Left colon (tissue), 2 donors: ENCODE measurements at places on chromosomes 4 and X.

- DNase-seq: no peak
Observed at GRCh38 chrX:134932528-134933217, 58.1 kb upstream of the SMIM10 start.

- DNase-seq: no peak
Observed at GRCh38 chrX:83512111-83512510, 4.0 kb downstream of the POU3F4 start.

- DNase-seq: no peak
Observed at GRCh38 chr4:138576684-138577083, 334.5 kb upstream of the SLC7A11 start.

DNA sequence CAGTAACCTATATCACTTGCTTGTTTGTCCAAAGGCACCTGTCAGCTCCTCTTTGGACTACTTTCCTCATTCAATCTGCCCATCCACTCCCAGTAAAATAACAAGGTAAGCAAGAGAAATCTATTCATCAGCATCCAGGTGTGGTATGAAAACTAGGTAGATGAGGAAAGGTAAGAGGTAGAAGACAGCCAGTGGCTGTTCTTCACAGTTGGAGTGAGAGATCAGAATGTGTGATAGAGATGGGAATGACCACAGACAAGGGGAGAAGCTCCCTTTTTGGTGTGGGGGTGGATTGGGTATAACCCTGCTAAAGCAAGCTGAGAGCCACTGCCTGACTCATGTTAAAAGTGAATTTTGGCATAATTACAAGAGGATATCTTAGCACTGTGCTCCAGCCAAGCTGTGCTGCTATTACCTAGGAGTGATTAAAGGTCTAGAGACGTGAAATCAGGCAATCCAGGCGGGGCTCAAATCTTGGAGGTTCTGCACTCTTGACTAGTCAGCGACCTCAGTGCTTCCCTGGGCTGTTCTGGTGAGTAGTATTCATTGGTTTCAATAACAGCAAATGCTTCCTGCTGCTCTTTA, 28.1 kb upstream of the RASL11B start:
- DNase-seq: no peak

DNA sequence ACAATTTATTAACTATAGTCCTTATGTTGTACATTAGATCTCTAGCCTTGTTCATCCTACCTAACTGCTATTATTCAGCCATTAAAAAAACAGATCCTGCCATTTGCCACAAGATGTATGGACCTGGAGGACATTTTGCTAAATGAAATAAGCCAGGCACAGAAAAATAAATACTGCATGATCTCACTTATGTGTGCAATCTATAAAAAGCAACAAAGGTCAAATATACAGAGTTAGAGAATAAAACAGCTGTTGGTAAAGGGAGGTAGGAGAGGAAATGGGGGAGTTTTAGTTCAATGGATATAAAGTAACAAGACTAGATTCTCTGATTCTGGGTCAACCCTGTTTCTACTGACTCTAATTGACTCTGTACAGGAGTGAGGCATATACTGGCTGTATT, 103.3 kb upstream of the FAM9C start:
- no peak for DNase-seq

DNA sequence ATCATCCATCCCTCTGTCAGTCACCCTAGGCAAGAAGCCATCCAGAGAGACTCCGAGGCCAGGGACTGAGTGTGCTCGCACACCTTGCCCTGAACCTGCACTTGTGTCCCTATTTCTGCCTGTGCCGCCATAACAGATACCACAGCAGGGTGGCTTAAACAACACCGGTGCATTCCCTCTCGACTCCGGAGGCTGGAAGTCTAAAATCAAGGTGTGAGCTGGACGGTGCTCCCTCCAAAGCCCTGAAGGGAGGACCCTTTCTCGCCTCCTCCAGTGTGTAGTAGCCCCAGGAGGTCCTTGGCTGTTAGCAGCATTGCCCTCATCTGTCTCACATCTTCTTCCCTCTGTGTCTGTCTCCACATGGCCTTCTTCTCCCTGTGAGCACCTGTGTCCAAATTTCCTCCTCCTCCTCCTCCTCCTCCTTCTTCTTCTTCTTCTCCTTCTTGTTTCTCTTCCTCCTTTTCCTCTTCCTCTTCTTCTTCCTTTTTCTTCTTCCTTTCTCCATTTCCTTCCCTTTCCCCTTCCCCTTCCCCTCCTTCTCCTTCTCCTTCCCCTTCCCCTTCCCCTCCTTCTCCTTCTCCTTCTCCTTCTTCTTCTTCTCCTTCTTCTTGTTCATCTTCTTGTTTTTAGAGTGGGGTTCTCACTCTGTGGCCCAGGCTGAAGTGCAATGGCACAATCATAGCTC, 98.1 kb upstream of the ENPP6 start:
- DNase-seq: no peak

- no peak for DNase-seq
Observed at GRCh38 chr4:101862595-101862994, 72.1 kb downstream of the BANK1 start.

- no peak for DNase-seq
Observed at GRCh38 chr4:154406018-154406795, 85.4 kb downstream of the DCHS2 start.

DNA sequence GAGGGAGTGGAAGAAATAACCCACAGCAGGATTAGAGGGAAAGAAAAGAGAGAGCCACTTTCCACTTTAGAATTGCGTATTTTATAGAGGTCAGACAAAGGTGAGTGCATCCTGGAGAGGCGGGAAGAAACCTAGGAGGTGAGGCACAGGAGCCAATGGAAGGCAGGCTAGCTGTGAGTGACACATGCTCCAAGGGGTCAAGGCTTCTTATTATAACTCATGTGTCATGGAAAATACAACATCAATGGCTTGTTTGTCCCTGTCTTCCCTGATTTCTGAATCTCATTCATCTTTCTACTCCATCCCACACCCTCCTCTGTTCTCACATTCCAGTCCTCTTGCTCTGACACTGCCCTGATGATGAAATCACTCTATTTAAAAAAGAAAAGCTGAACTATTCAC, 14.4 kb downstream of the ANXA3 start:
- DNase-seq: no peak

DNA sequence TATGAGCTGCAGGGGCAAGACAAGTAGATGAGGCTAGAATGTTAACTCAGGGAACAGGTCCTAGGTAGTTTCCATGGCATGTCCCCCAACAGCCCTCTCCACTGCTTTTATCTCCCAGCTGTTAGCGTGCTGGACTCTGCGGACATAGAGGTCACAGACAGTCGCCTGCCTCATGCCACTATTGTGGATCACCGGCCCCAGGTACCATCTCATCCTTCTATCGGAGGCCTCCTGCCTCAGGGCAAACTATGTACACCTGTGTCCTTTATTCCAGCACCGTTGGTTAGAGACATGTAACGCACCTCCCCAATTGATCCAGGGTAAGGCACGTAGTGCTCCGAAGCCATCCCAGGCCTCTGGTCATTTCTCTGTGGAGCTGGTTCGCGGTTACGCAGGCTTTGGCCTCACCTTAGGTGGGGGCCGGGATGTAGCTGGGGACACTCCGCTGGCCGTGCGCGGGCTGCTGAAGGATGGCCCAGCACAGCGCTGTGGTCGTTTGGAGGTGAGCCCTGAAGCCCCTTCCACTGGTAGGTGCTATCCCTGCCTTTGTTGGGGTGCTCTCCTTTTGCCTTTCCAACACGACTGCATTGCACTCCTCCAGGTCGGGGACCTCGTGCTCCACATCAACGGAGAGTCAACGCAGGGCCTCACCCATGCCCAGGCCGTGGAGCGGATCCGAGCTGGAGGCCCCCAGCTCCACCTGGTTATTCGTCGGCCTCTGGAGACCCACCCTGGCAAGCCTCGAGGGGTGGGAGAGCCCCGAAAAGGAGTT, 2.2 kb downstream of the MAGIX start:
- DNase-seq: no peak

DNA sequence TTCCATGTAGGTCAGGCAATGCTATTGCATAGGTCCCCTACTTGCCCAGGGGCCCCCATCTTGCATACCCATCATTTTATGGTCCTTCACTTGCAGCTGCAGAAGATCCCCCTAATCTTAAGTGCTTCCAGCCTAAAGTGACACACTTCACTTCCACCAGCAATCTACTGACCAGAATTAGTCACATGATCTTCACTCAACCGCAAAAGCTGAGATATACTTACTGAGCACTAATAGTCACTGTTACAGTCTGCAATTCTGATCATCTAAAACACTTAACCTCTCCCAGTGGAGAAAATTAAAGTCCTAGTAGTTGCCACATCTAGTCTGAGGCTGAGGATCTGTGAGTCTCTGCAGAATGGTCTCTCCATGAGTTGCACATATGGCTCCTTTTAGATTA, 82.1 kb downstream of the AREG start:
- DNase-seq: no peak

- no peak for DNase-seq
Observed at GRCh38 chrX:56813318-56813837, 84.3 kb downstream of the NBDY start.
